ENCODE measurements at places on chromosomes 7 and 10. TPM values are rescaled to one million over a fixed set of nuclear protein-coding genes. Genes with fewer than 3 reads are reported as not detected.

Gene FKBP6
- not detected for total RNA-seq

Gene RBP4
- total RNA-seq, result not detected

Gene MUC3A
- not detected for total RNA-seq

Gene GRM8
- total RNA-seq, result not detected

Gene UCMA
- not detected for total RNA-seq

Gene NKX2-3
- total RNA-seq, result not detected

Gene WEE2
- not detected for total RNA-seq

Gene PRPS1L1
- total RNA-seq, result not detected

Gene PRLHR
- not detected for total RNA-seq

Gene ST8SIA6
- not detected for total RNA-seq

Gene HMX2
- total RNA-seq, result not detected

Gene SLC25A28
- 55.8 TPM for total RNA-seq

Gene PDE6C
- not detected for total RNA-seq

Gene NXPH1
- not detected for total RNA-seq

Gene EGFR
- not detected for total RNA-seq

Gene OR2A12
- total RNA-seq, result not detected

Gene CYP2E1
- 0.33 TPM for total RNA-seq

Gene A1CF
- total RNA-seq, result not detected

Gene BTBD16
- total RNA-seq, result not detected

Gene PRTFDC1
- 0.50 TPM for total RNA-seq

Gene RHOBTB1
- total RNA-seq, result 0.69 TPM

Gene OPN4
- total RNA-seq, result not detected

Gene OPN1SW
- total RNA-seq, result not detected

Gene KDM7A
- total RNA-seq, result 21.8 TPM

Gene TSPAN33
- total RNA-seq, result 6.2 TPM

Gene DAGLB
- total RNA-seq, result 26.8 TPM

Gene LIPM
- total RNA-seq, result not detected

Gene MUC12
- 1.5 TPM for total RNA-seq

Measured in activated CD4-positive, alpha-beta T cell treated with anti-CD3 and anti-CD28 coated beads, Interleukin-2, amount 10 ng/mL, durations not matched to agents 24 days and 14 days (primary cell).